ENCODE measurements at places on chromosomes 16 and 17. TPM values are rescaled to one million over a fixed set of nuclear protein-coding genes. Genes with fewer than 3 reads are reported as not detected.

DNA sequence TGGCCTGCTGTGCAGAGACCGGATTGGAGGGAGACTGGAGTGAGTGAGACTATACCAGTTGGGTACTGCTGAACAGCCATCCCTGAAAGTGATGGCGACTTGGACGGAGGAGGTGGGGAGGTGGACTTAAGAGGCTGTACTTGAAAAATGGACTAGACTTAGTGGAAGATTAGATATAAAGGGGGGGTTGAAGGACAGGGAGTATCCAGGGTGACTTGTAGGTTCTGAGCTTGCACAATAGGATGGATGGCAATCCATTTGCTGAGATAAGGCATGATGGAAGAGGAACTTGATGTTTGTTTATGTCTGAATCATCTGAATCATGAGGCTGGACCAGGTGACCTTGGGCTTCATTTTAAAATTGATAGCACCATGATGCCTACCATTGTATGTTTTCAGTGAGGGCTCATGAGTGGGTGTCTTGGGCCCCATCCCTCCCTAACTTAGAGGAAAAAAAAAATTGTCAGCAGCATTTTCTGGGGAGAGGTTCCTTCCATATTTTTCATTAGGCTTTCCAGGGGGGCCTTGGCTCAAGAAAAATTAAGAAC lies 41.2 kb downstream of the PRKCA start:
- no peak for DNase-seq

GRCh38 chr16:76201385-76201784 lies 75.8 kb upstream of the CNTNAP4 start:
- DNase-seq, result peak; percentile 42

DNA sequence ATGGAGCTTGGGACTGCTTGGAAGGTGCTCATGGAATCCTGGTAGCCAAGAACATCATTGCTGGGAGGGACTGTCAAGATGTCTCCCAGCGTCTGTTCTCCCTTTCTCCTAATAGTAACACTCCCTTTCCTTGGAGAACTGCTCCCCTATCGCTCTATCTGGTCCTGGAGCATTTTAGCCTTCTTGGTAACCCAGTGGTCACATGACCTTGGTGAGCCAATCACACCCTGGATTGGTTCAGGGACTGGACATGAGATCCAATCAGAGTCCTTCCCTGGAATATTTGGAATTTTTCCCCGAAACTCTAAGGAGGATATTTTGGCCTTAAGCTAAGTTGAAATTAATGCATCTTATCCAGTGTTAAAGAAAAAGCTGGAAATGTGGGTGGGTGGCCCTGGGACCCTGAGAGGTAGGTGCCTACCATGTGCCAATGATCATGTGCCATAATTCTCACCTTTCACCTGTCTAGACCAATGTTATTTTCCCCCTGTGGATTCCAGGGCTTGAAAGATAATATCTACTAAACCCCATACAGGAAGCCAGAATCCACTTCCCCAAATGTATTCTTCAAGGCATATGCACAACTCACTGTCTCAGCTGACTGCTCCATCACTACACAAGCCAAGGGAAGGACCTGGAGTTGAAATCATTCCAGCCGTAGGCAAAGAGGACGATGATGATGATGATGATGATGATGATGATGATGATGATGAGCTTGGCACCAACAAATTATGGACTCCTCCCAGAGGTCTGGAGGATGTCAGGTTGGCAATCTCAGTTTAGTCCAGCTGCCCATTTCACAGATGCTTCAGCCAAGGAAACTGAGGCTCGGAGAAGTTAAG lies 193.2 kb downstream of the RAB11FIP4 start:
- no peak for DNase-seq

GRCh38 chr17:51200295-51200694 lies 34.1 kb downstream of the NME2 start:
- DNase-seq, result no peak

DNA sequence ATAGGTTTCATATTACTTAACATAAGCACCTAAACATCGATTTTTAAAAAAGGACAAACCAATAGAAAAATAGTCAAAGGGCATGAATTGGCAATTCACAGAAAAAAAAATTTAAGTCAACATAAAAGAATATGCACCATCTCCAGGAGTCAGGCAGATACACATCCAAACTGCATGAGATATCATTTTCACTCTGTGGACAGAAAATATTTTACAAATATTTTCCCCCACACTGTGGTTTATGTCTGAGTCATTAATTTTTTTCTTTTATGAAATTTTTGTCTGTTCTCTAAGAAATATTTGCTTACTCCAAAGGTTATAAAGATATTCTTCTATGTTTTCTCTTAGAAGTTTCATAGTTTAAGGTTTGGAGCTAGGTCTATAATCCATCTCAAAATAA lies 74.4 kb upstream of the DNAH17 start:
- DNase-seq, result no peak

The SYT17 gene
- 3.1 TPM for total RNA-seq

The CLEC19A gene
- not detected for total RNA-seq

DNA sequence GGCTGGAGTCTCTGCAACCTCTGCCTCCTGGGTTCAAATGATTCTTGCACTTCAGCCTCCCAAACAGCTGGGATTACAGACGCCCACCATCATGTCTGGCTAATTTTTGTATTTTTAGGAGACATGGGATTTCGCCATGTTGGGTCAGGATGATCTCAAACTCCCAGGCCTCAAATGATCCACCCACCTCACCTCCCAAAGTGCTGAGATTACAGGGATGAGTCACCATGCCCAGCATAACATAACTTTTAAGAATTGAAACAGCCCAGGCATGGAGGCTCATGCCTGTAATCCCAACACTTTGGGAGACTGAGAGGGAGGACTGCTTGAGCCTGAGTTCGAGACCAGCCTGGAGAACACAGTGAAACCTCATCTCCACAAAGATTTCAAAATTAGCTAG lies 2.5 kb downstream of the RSL1D1 start:
- no peak for DNase-seq

DNA sequence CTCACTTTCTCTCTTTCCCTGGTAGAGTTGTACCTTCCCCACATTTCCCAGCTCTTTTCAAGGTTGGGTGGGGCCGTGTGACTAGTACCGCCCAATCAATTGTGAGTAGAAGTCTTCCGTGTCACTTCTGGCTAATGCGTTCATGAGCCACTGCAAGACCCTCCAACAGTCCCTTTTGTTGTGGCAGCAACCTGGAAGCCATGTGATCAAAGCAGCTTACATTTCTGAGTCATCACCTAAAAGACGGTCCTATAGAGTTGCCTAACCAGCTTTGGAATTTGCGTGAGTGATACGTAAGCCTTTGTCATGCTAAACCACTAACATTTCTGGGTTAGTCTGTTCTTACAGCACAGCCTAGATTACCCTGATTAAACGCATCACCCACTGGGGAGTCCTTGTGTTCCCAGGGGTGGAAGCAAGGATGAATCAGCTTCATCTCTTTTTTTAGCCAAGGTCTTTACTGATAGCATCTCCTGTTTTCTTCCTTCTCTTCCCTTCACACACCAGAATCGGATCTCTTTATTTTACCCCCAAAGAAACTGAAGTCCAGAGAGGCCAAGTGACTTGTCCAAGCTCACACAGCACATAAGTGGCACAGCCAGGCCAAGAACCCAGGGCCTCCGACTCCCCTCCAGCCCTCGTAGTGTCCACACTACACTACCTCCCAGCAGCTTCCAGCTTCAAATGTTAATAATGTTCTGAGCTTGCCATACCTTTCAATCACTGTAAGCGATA lies 366.3 kb upstream of the XYLT1 start:
- no peak for DNase-seq

GRCh38 chr17:81524865-81525159 lies 3.4 kb upstream of the FSCN2 start:
- DNase-seq, result no peak

All from muscle of leg (tissue), 16 donors.